ENCODE measurements at places on chromosomes 2 and 18. TPM values are rescaled to one million over a fixed set of nuclear protein-coding genes. Genes with fewer than 3 reads are reported as not detected.

DNA sequence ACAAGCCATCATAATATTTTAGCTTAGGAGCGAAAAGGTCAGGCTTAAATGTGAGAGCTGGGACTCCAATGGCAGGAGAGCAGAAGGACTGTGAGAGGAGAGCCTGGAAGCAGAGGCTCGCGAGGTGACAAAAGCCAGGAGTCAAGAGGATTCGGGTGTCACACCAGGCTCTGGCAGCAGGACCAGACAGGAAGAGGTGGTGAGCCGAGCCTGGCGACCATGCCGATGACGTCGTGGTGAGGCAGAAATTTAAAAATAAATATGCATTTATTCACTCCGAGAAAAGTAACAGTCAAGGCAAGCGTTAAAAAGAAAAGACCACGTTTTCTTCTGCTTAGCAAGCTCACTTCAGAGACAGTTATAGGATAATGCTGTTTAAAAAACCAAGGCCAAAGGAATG is 31.3 kb upstream of the ZNF236 start:
- H3K4me3 ChIP-seq = no peak overlapping the region
- no peaks in the 10 kb centered on the region for H3K4me1 ChIP-seq
- peaks cover 2% of the 10 kb centered on the region for H3K27me3 ChIP-seq

GRCh38 chr2:195642027-195642678 is 14.9 kb upstream of the SLC39A10 start:
- no peaks in the 10 kb centered on the region for H3K36me3 ChIP-seq
- H3K4me3 ChIP-seq = no peak overlapping the region
- DNase-seq = no peak
- H3K27ac ChIP-seq = no peak overlapping the region

Gene LCT
- total RNA-seq = not detected

DNA sequence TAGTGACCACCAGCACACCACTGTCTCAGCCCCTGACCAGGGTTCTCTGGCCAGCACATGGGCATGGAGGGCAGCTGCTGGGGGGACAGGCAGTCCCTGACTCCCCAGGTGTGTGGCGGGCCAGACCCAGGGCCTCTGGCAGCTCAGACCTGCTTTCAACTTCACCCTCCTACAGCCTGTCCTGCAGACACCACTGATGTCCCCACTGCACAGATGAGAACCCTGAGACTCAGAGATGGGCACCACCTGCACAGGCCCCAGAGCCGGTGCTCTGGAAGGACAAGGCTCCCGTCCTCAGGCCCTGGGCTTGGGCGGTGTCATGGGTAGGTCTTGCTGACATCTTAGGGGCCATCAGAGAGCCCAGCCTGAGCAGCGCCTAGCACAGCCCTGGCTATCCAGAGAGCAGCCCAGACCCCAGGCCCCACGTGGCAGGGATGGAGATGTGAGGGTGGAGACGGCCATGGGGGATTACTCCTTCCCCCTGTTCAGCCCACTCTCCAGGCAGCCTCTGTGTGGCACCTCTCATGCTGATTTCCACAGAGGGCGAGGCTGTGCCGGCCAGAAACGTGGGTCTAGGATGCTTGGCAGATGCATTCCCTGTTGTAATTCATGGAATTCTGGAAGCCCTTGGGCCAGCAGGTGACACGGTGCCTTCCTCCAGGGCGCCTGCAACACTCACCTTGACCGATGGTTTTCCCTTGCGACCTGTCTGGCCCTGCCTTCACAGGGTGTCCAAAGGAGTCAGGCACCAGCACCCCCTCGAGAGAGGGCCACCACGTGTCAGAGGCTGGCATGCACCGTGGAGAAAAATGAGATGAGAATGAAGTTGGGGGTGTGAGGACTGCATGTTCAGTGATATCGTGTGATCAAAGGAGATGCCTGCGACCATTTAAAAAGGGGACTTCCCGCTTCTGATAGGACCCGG is 61.2 kb upstream of the GLI2 start:
- H3K27me3 ChIP-seq = peaks cover 30% of the 10 kb centered on the region
- no peak for DNase-seq
- H3K4me1 ChIP-seq = peaks cover 19% of the 10 kb centered on the region
- no peak overlapping the region for H3K4me3 ChIP-seq

GRCh38 chr2:200131307-200131706 is 175.2 kb upstream of the SPATS2L start:
- peak overlapping the region; percentile 96 for H3K27ac ChIP-seq
- no peaks in the 10 kb centered on the region for H3K36me3 ChIP-seq
- H3K4me3 ChIP-seq = no peak overlapping the region
- no peak for DNase-seq
- H3K4me1 ChIP-seq = peaks cover 68% of the 10 kb centered on the region
- H3K27me3 ChIP-seq = no peaks in the 10 kb centered on the region

DNA sequence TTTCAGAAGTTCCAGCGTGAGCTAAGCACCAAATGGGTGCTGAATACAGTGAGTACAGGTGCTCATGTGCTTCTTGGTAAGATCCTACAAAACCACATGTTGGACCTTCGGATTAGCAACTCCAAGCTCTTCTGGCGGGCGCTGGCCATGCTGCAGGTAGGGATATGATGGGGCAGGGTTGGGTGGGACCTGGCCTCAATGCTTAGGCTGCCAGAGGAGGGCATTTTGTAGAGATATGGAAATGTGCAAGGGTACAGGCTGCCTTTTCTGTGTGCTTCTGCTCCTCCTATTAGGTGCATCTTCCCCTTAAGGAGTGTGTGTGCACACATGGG is 22.1 kb downstream of the GCKR start:
- peaks cover 10% of the 10 kb centered on the region for H3K27me3 ChIP-seq
- H3K4me1 ChIP-seq = no peaks in the 10 kb centered on the region
- no peaks in the 10 kb centered on the region for H3K36me3 ChIP-seq
- no peak for DNase-seq

- peaks cover 37% of the 10 kb centered on the region for H3K36me3 ChIP-seq
- H3K4me1 ChIP-seq = peaks cover 5% of the 10 kb centered on the region
- no peak for DNase-seq
- no peaks in the 10 kb centered on the region for H3K27me3 ChIP-seq
- peak overlapping the region; percentile 51 for H3K27ac ChIP-seq
Observed at GRCh38 chr2:98539056-98539735, 69.1 kb downstream of the COA5 start.

Gene CYBRD1
- 84.5 TPM for total RNA-seq

Gene APOB
- total RNA-seq = 0.23 TPM

Gene TEKT4
- not detected for total RNA-seq

- peaks cover 6% of the 10 kb centered on the region for H3K4me1 ChIP-seq
- DNase-seq = no peak
- H3K27ac ChIP-seq = no peak overlapping the region
Observed at GRCh38 chr18:4283746-4284291, 171.3 kb downstream of the DLGAP1 start.

DNA sequence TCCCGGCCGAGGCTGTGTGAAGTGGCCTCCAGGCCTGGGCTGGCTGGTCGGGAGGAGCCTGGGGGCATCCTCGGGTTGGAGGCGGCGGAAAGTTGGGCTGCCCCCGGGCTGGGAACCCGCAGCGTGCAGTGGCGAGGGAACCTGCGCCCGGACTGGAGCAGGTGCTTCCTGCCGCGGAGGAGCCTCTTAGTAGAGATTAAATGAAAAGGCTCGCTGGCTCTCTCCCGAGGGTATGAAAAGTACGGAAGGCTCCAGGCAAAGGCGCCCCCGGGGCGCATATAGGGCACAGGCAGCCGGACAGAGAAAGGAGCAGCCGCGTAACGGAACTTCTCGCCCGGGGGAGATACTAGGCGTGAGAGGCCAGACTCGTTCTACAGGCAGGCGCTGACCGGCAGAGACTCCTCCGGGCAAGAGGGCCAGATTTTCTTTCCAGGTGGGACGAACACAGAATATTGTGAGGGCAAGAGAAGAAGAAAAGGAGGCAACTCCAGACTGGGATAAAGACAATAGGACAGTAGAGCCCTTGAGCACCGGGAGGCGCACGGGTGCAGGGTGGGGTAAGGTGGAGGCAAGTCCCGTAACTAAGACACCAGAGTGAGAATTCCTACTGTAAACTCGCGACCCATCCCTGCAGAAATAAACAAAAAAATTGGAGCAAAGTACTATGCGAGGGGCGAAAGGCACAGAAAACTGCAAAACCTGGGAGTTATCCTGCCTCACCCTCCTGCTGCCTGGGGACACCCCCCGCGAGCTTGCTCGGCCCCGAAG is 816 bp downstream of the CDH2 start:
- DNase-seq = no peak
- H3K27ac ChIP-seq = peak overlapping the region; percentile 97
- H3K27me3 ChIP-seq = no peaks in the 10 kb centered on the region

GRCh38 chr2:139940686-139941085 is 1160.5 kb upstream of the NXPH2 start:
- H3K27me3 ChIP-seq = no peaks in the 10 kb centered on the region
- H3K27ac ChIP-seq = no peak overlapping the region
- no peak overlapping the region for H3K4me3 ChIP-seq
- peaks cover 2% of the 10 kb centered on the region for H3K36me3 ChIP-seq

Gene CCBE1
- 1.8 TPM for total RNA-seq

DNA sequence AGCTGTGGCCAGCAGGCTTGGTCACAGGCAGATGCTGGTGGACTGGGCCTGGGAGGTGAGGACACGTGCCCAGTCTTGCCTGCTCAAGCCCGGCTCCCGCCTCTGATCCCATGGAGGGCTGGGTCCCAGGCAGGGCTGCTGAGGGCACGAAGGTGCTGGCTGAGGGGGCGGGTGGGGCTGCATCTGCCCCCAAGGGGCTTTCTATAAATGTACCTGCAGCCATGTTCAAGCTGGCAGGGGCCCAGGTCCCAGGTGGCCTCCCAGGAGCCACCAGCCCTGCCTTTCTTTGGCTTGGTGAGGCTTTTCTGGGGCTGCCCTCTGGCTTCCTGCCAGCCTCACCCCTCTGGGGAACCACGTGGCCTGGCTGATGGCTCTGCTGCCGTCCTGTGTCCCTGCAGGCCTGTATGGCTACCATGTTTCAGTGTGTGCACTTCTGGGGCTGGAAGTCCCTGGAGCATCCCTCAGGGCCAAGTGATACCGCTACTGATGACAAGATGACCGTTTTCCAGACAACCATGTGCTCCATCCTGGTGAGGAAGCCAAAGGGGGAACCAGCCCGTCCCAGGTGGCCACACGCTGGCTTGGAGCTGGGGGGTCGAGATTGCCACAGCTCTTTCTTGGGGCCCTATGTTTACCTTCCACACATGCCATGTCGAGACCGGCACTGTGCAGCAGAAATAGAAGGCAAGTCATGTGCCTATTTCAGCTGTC is 23.2 kb downstream of the HJURP start:
- H3K27me3 ChIP-seq = no peaks in the 10 kb centered on the region
- peaks cover 11% of the 10 kb centered on the region for H3K4me1 ChIP-seq
- no peak overlapping the region for H3K4me3 ChIP-seq

Gene RNF125
- 0.87 TPM for total RNA-seq

GRCh38 chr2:9347411-9347881 is 75.9 kb downstream of the ITGB1BP1 start:
- no peak for DNase-seq
- H3K27ac ChIP-seq = no peak overlapping the region
- H3K4me1 ChIP-seq = no peaks in the 10 kb centered on the region
- peaks cover 27% of the 10 kb centered on the region for H3K36me3 ChIP-seq

GRCh38 chr2:212228743-212229171 is 309.8 kb downstream of the ERBB4 start:
- H3K4me1 ChIP-seq = no peaks in the 10 kb centered on the region
- H3K27me3 ChIP-seq = no peaks in the 10 kb centered on the region
- DNase-seq = no peak
- no peak overlapping the region for H3K27ac ChIP-seq
- H3K4me3 ChIP-seq = no peak overlapping the region

DNA sequence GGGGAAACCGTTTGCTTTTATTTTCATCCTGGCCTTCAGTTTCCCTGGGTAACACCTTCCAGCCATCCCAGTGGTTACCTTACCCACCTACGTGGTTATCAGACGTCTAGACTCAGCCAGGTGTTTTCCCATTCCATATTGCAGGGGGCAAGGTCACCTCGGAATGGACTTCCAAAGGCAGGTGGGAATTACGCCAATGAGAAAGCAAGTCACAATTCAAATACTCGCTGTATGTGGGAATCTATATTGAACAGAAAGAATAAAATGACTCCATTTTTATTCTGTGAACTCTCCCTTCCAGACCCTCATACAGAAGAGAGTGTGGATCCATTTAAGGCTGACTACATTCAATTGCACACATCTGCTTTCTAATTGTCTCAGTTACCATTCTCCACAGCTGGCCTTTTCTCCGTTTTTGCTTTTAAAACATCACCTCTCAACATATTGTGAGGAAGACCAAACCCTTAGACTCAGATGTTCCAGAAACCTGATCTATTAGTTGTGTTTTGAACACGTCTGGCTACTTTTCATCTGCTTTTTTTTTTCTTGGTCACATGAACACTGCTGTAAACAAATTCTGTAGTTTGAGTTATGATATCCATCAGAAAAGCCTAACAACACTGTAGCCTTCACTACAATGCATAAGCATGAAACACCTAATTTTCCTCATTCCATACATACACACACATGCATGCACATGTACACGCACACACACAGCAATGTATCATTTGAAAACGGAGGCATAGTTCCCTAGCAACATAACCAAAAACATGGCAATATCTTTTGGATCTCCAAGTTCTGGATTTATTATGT is 59.8 kb downstream of the BCL2 start:
- peaks cover 12% of the 10 kb centered on the region for H3K4me1 ChIP-seq
- no peaks in the 10 kb centered on the region for H3K36me3 ChIP-seq

DNA sequence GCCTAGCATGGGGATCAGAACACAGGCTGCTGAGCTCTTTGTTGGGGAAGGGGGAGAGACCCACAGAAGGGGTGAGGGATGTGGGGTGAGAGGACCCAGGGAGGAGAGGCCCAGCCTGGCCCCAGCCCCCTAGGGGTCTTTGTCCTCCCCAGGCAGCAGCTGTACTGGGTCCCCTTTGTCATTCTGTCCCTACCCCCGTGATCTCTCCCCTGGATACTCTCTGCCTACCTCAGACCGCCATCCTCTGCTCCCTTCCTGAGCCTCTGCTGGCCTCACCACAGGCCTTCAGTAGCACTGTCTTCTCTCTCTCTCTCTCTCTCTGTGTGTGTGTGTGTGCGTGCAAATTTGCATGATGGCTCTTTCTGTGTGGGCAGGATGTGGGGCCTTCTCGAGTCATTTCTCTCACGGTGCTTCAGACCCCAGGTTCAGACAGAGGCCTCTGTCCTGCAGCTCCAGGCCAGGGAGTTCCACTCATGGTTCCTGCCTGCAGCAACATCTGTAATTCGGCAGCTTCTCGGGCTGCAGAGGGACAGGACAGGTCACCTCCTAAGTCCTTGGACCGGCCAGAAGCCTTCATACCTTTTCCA is 1.4 kb downstream of the PSD4 start:
- no peak overlapping the region for H3K27ac ChIP-seq
- H3K4me1 ChIP-seq = no peaks in the 10 kb centered on the region
- DNase-seq = no peak
- no peaks in the 10 kb centered on the region for H3K36me3 ChIP-seq
- no peak overlapping the region for H3K4me3 ChIP-seq

GRCh38 chr2:171084128-171084527 is 76.6 kb downstream of the TLK1 start:
- H3K4me1 ChIP-seq = peaks cover 30% of the 10 kb centered on the region
- H3K27me3 ChIP-seq = no peaks in the 10 kb centered on the region
- peaks cover 5% of the 10 kb centered on the region for H3K36me3 ChIP-seq
- H3K27ac ChIP-seq = no peak overlapping the region
- no peak for DNase-seq
